CD4-positive, alpha-beta T cell (primary cell): ENCODE measurements at places on chromosomes 16 and 17.

DNA sequence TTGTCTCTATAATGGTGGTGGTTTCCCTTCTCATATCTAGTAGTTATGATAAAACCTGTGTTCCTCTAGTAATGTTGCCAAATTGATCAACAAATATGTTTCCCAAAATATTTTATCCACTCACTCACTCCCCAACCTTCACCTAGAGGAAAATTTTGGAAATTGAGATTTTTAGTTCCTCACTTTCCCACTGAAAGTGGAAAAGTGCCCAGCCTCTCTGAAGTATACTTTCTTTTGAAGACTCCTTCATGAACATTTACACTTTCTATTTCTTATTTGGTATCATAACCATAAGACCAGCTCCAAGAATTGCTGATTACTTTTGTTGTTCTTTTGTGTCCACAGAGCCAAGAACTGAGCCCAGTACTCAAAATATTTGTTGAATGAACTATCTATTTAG lies 5.1 kb upstream of the CENPV start:
- DNase-seq, result no peak

GRCh38 chr17:81200695-81201580 lies 21.8 kb downstream of the CEP131 start:
- no peak for DNase-seq

- DNase-seq, result no peak
Measured at GRCh38 chr17:81701288-81702071, 1.7 kb upstream of the MRPL12 start.

GRCh38 chr16:30394592-30395154 lies 547 bp upstream of the ZNF48 start:
- DNase-seq, result no peak

GRCh38 chr17:69814031-69814430 lies 261.0 kb upstream of the KCNJ16 start:
- no peak for DNase-seq

DNA sequence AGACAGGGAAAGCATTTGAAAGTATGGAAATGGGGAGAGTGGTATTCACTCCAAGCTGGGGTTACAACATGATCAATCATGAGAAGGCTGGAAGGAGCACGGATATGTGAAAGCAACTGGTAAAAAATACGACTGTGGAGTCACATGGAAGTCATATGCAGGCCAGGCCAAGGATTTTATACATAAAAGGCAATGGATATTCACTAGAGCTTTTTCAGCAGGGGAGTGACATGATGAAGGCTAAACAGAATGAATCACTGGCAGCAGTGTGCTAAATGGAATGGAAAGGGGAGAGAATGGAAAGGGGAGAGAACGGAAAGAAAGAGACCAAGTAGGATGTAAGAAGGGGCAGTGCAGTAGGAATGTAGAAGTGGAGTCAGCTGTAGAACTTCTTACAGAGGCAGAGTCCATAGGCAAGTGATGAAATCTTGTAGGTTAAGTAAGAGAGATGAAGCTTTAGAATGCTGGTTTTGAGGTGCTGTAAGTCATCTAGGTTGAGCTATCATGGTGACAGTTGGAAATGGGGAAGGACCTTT lies 13.0 kb upstream of the NETO2 start:
- no peak for DNase-seq

- DNase-seq, result no peak
Measured at GRCh38 chr17:57946798-57947358, 8.3 kb downstream of the CUEDC1 start.

DNA sequence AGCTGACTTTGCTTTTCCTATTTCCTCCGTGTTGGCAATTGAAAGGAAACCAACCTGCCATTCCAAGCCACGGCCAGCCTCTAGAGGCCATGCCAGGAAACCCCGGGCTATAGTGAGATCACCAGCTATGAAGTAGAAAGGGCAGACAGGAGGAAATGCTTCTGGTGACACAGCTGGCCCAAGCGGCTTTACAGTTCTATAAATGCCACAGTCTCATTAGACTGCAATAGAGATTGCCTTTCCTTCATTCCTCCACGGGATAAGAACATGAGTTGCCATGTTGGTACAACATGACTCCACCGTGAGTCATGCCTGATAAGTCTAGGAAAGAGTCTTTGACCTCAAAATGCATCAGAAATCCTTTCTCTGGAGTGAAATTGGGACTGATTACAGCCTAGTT lies 384.9 kb downstream of the GRIN2A start:
- no peak for DNase-seq

GRCh38 chr16:67100569-67101310 lies 9.0 kb upstream of the PHAF1 start:
- DNase-seq, result no peak

GRCh38 chr17:1829216-1829591 lies 498 bp downstream of the SMYD4 start:
- no peak for DNase-seq
